ENCODE measurements at places on chromosomes 2 and 18.

DNA sequence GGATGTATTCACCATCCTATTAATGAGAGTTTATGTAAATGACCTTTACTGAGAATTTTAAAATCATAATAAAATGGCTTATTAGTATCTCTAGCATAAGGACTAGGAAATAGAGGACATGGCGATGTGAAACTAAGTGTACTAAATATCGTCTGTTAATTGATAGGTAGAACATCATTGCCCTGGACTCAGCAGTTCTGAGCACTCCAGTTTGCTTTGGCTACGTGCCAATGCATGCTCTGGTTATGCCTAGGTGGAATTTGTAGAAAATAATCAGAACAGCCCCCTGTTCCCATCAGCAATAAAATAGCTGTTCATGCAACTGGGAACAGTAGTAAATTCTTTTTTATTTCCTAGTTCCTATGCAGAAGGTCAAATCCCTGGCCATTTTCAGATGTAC lies 247.8 kb downstream of the DOK6 start:
- no peak for DNase-seq

GRCh38 chr2:179349670-179350303 lies 85.2 kb upstream of the SESTD1 start:
- DNase-seq, result no peak

GRCh38 chr2:191212119-191212518 lies 33.1 kb upstream of the MYO1B start:
- DNase-seq, result no peak

GRCh38 chr2:11621410-11621809 lies 48.6 kb downstream of the NTSR2 start:
- DNase-seq, result no peak

GRCh38 chr2:102141011-102141943 lies 1.3 kb upstream of the IL1R1 start:
- DNase-seq, result no peak

GRCh38 chr2:569681-570080 lies 107.5 kb downstream of the TMEM18 start:
- no peak for DNase-seq

DNA sequence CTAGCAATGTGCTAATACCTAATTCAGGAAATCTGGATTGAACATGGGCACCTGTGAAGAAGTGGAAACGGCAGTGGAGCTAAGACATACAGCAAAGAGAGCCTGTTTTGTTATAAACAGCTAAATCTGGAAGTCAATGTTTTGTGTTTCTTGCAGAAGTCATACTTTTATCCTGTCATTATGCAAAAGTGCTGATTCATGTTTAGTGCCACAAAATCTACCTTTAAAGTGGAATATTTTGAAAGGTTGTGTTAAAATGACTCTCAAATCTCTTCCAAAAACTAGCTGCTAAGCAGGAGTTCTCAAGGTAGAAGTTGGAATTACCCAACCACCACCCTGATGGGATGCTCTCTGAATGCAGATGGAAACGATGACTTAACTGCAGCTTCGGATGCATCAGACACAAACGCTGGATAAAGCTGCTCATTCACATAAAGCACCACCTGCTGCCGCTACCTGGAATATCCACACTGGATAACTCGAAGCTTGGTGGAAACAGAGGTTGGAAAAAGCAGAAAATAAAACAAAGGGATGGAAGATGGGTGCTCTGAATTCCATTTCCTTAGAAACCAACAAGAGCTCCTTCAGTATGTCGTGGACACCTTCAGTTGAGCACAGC lies 132.6 kb upstream of the ZNF236 start:
- no peak for DNase-seq

All from stimulated activated CD4-positive, alpha-beta T cell treated with anti-CD3 and anti-CD28 coated beads, Interleukin-12 subunit alpha, Interleukin-12 subunit beta, amount 100 ng/mL, for 4 hours (primary cell).